ENCODE measurements at places on chromosomes 1 and 21.

- no peak for DNase-seq
Observed at GRCh38 chr1:162725301-162725837, 65.1 kb upstream of the HSD17B7 start.

GRCh38 chr1:185427264-185427663, 110.2 kb upstream of the IVNS1ABP start:
- DNase-seq, result no peak

- no peak for DNase-seq
Observed at GRCh38 chr1:103497404-103497803, 28.1 kb upstream of the RNPC3 start.

DNA sequence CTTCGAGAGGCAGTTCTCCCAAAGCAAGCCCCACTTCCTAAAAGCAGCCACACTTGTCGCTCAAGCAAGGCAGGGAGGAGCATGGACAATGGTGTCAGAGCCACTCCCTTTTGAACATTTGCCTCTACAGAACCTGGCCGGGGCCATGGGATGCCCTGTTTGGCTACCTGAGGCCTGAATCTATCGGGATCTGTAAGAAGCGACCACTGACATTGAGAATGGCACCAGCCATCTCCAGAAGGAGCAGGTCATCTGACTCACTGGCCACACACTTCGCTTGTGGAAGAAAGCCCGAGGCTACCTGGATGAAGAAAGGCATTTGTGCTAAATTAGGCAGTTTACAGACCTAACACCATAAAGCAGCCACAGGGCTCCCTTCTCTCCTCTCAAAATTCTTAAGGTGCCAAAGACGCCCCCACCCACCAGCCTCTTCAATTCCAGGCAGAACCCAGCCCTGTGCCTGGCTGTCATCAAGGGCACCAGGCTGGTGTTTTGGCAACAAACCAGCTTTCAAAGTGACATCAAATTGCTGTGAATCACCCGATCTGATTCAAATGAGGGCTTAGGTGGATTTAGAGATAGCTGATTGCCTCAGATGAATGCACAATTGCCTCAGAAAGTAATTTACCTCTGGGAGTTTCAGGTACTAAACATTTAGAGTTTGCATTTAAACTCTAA, 104.8 kb downstream of the ETS2 start:
- no peak for DNase-seq

DNA sequence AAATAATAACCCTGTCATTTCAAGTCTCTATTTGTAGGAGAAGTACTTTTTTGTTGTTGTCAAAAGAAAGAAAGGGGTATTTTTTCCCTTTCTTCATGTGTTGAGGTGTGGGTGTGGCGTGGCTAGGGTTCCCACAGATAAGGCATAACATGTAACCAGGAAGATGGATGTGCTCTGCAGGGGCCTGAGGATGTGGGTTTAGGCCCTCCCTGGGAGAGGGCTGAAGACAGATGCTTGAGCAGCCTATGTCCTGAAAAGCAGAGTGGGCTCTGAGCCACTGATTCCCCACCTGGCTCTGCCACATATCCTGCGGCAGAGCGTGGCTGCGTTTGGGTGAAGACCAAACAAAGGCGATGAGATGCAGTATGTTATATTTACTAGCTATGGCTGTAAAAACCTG, 13.9 kb upstream of the ADAR start:
- no peak for DNase-seq

GRCh38 chr21:17915976-17916375, 96.8 kb upstream of the C21orf91 start:
- no peak for DNase-seq

DNA sequence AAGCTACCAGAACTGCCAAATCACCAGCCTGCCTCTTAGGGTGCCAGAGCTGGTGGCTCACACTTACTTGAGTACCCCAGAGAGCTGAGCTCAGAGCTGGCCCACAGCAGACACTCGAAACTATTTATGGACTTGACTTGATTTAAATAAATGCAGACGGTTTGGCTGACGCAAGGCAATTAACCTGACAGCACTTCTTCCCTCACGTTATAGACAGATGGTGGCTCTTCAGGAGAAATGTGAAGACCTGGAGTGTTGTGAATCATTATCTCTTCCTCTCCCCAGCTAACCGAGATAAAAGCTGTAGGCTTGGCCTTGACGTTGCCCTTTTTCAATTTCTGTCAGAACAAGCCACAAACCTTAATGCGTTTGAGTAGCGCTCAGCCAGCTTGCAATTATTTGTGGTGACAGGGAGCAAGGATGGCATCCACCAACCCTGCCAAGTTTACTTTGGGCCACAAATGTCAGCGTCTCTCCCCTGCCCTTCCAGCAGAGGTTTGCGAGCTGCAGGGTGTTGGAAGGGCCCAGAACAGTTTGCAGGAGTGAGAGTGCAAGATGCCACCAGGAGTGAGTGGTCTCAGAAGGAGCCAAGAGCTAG, 34.0 kb upstream of the BCAR3 start:
- DNase-seq, result no peak

DNA sequence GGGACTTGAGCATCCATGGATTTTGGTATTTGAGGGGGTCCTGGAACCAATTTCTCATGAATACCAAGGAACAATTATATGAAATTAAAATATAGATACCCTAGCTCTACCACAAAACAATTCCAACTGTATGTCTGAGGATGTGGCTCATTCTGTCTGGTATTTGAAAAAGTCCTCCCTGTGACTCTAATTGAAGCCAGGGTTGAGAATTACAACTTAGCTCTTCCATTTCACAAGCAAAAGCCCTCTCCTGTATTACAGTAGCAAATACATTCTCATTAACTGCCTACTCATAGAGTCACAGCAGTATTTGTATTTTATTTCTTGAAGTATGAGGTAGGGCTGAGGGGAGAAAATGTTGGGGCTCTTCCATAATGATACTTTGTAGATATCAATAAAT, 187.8 kb upstream of the OLFM3 start:
- DNase-seq, result no peak

GRCh38 chr1:158124999-158125398, 55.7 kb upstream of the CD1D start:
- peak; percentile 70 for DNase-seq

GRCh38 chr1:67792103-67792502, 41.2 kb downstream of the GNG12 start:
- DNase-seq, result no peak

GRCh38 chr1:164706606-164706987, 147.6 kb downstream of the PBX1 start:
- no peak for DNase-seq

DNA sequence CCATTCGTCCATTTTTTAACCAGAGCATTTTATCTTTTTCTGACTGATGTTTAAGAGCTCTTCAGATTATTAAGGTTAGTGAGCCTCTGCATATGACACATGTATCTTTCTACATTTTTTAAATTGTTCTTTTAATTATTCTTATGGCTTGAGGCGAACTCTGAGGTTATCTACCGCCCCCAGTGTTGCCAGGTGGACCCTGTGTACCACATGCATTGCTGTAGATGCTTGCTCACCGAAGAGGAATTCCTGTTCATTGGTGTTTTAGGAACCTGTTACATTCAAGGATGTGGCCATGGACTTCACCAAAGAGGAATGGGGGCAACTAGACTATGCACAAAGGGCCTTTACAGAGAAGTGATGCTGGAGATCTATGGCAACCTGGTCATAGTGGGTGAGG, 31.8 kb downstream of the ZNF684 start:
- no peak for DNase-seq

GRCh38 chr1:56070601-56071000, 508.8 kb downstream of the PLPP3 start:
- no peak for DNase-seq

DNA sequence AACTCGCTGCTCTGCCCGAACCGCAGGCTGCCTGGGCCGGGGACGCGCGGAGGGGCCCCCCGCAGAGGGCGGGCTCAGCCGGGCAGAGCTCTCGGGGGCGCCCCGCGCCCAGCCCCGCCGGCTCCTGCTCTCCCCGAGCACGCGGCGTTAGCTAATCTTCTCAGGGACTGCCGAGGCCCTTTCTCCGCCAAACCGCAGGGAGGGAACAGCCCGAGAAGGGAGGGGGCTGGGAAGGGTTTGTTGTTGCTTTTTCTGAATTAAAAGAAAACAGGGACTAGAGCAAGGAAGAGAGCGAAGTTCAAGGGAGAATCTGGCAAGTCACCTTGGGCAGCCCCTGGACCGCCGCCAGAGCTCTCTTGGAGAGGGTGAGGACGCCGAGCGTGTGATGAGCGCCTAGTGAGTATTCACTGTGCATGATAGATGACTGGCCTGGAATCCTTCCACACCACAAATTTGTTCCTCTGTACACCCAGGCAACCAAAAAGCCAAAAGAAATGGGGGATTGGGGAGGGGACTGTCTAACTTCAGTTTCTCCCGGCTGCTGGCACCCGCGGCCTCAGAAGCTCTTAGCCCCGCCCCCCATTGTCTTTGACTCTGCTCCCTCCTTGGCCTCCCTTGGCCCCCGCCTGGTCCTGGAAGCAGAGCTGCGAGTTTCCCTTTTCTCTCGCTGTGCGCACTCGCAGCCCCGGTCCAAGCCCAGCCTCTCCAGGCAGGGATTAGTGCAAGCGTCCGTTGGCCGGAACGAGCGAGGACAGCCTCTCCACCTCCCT, 19.7 kb upstream of the LMX1A start:
- peak; percentile 35 for DNase-seq

GRCh38 chr1:20371411-20371810, 80.7 kb downstream of the VWA5B1 start:
- no peak for DNase-seq

DNA sequence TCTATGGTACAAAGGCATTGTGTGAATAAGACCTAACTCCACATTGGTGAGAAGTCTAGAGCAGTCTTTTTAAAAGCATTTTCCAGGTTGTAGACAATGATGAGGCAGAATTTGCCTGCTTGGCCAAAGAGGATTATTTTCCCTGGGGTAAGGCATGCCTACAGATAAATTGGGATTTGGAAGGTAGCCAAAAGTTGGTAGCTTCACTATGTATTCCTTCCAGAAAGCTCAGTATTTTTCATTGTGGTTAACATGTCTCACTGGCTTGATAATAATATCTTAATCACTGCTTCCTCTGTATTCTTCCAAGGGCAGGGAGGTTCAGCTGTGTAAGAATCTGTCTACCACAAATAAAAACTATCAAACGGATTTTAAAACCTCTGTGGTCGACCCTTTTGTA, 590.8 kb upstream of the PRMT6 start:
- no peak for DNase-seq

DNA sequence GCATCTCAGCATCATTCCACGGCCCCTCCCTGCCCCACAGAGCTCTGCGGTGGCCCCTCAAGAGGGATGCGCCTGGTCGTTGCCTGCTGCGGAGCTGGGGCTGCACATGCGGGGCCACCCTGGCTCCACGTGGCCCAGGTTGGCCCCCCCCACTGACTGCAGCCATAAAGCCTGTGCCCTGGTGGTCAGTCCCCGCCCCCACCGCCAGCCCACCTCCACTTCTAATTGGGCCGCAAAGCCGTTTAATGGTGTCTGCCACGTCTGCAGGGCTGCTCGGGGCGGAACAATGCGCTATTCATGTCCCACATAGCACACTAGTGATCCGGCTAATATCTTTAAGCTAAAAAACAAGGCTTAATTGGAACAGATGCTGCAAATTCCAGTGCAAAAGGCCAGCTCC, 33.5 kb upstream of the ACTRT2 start:
- DNase-seq, result peak; percentile 50

DNA sequence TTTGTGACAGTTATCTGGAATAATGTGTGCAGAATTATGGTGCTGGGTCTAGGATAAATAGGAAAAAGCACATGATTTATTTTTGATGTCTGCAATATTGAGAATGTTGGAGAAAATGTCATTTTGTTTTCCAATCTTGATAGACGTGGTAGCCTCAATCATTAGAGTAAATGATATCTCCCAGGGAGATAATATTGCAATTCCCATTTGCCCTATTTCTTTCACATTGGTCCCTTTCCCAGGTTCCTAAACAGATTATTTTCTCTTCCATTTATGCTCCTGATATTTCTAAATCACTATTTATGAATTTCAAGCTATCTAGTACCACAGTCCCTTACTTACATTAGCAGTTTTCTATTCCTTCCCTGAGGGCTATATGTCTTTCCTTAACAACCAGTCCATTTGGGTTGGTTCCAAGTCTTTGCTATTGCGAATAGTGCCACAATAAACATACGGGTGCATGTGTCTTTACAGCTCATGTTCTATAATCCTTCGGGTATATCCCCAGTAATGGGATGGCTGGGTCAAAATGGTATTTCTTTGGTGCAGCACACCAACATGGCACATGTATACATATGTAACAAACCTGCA, 447.3 kb downstream of the PLA2G4A start:
- DNase-seq, result no peak

DNA sequence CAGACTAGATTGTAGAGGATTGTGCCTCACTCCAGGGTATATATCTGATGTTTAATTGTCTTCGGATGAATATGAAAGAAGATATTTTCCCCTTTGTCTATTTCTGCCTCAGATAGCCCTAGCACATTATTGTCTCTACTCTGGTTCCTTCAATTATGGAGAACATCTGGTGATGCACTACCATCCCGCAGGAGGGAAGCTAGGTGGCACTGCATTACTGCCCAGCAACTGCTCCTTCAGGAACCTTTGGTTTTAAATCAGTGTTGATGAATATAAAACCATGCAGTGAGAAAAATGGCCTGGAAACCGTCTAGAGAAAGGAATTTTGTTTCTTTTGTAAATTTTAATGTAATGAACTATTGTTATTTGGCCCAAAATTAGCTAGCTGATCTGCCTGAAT, 68.5 kb downstream of the GPR88 start:
- DNase-seq, result no peak

DNA sequence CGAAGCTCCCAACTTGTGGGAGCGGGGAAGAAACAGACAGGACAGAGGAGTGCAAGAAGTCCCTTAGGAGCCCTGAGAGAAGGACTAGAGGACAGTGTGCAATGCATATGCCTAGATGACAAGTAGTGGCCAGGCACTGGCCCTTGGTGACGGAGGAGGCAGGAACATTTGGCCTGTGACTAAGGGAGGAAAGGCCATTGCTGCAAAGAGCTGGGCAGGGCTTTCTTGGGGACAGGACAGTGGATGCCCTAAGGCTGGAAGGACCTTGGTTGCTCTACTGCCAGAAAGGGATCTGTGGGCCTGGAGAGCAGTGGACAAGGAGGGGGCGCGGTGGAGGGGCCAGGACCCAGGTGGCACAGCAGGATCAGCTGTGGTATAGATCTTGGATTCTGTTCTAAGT, 481.3 kb downstream of the CAMTA1 start:
- no peak for DNase-seq

DNA sequence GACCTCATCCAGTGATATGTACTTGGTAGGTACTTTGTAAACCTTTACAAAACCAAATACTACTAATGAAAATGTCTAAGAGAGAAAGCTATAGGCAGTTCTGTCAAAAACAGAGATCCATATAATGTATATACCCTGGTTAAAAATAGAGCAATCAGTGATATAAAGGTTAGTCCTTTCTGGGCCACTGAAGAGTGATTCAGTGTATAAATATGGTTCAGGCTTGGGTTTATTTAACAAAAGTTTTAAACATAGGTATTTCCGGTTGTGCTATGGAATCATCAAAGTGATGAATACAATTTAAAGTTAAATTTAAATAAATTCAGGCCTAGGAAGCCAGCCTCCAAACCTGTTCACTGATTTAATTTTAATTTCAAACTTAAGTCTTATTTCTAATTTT, 108.4 kb upstream of the DMRTA2 start:
- no peak for DNase-seq

GRCh38 chr1:61245696-61246400, 163.5 kb downstream of the NFIA start:
- no peak for DNase-seq
